ENCODE measurements at places on chromosomes 12 and 14. TPM values are rescaled to one million over a fixed set of nuclear protein-coding genes. Genes with fewer than 3 reads are reported as not detected.

Gene SLC48A1
- polyA plus RNA-seq = 21.0 TPM

Gene PPP1R1A
- 6.3 TPM for polyA plus RNA-seq

Gene RASSF9
- polyA plus RNA-seq = 0.99 TPM

Gene ANO4
- 2.4 TPM for polyA plus RNA-seq

- no peak for DNase-seq
Measured at GRCh38 chr12:45234139-45234865, 18.4 kb downstream of the ANO6 start.

DNA sequence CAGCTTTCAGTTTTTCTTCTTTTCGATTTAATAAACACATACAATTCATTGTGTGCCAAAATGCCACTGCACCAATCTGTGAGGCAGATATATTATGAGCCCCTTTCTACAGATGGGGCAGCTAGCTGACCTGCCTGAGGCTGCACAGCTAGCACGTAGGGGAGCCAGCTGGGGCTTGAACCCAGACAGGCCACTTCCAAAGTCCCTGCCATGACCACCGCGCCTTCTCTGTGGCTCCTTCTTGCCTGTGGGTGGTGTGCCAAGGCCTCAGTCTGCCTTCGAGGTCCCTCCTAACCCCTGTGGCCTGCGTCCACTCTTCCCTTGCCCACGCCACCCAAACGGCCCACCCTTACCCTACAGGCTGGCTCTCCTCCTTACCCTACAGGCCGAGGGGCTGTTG lies 16.2 kb downstream of the FAM222A start:
- no peak for DNase-seq

DNA sequence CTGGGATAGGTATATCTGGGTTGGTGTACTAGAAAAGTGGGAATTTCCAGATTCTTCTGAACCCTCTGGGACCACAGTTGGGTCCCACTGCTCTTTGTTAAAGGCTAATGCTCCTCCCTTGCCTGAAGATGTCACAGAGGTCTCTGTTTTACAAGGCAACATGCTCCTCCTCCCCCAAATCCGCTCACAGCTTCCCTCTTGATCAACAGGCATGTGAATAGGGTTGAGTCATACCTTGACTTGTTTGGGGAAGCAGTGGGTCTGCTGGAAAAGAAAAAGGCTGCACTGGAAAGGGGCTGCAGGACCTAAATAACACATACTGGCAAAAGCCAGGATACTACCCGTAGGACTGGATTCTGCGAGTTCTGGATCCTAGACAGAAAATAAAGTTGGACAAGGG lies 165.4 kb upstream of the TMEM260 start:
- no peak for DNase-seq

- no peak for DNase-seq
Measured at GRCh38 chr12:52526511-52526951, 6.3 kb upstream of the KRT5 start.

- no peak for DNase-seq
Measured at GRCh38 chr14:54809767-54810166, 92.9 kb downstream of the GCH1 start.

DNA sequence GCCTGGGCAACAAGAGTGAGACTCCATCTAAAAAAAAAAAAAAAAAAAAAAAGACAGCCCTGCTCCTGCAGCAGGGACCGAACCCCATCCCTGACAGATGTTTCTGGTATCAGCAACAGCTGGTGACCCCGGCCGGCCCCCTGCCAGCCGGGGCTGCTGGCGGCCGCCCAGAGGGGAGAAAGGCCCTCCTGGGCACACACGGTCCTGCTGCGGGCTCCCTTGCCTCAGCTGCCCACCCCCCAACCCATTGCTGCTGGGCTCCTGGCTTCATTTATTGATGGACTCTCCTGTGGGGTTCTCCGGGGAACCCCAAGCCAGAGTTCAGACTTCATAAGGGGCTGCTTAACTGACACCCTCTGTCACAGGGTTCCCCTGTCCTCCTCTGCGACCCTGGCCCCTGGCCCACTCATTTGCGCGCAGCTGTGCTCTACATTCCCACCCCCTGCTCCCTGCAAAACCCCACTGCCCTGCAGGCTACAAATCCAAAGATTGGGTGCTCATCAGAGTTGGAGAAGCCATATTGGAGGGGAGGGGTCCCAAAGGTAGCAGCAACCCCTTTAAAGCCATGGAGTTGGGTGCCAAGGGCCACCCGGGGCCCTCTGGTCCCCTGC lies 103.6 kb upstream of the RTL1 start:
- no peak for DNase-seq

DNA sequence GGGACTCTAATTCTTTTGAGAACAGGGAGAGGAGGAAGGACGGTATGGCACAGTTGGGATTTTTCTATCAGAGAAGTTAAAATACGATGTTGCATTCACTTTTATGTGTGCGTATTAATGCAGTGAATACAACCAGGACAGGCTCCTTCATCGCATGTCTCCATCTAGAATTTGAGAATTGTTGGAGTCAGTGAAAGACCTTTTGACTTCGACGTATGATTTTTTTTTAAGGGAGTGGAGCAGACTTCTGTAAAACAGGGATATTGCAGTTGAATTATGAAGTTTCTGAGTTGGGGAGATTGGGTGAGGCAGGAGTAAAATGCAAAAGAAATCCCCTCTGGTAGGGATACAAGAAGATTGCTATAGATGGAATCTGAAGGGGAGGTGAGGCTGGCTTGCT lies 9.6 kb upstream of the TBX3 start:
- DNase-seq = no peak

DNA sequence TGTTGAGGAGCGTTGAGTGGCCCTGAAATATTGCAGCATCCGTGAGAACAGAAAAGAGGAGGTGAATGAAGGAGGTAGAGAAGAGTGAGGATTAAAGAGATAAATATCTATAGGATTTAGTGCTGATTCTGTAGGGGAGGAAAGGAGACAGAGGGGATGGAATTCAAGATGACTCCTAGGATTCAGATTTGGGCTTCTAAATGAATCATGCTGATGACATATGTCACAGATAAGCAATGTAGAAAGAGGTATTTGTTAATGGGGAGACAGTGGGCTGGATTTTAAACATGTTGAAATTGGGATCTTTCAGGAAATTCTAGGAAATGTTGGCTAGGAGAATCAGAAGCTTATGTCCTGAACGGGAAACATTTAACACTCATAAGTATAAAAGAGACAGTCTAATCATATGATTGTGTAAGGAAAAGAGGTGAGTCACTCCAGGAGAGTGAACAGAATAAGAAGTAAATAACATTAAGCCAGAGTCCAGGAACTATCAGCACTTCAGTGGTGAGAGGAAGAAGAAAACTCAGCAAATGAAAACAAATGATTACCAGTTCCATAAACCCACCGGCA lies 58.1 kb upstream of the DIO2 start:
- DNase-seq = no peak

DNA sequence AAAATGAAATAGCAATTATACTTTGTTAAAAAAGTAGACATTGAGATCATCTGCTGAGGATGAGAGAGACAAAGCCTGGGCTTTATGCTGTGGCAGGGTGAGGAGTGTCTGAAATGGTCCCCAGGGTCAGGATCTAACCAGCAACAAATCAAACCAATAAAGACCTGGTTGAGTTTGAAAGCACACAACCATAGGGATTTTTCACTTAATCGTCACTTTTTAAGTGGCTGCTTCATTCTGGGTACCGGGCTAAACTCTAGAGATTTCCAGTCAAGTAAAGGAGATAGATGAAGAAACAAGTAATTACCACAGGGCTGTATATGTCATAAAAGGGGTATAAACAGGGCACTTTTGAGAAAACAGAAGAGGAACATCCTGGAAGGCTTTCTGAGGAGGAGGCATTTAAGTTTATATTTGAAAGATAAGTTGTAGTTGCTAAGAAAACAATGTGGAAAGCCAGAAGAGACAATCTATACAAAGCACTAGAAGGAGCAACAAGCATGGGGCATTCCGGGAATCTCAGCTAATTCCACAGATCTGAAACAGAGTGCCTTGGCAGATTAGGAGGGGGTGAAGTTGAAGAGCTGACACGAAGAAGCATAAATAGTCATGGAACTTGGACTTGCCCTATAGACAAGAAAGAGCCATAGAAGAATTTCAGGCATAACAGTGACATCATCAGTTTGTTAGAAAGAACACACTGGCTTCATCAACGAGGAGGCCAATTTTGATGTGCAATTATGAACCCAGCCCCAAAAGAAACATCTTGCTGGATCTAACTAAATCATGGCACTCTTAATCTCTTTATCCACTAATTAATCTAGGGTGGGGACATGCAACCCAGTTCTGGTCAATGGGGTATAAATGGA lies 46.9 kb upstream of the FRS2 start:
- DNase-seq = no peak

DNA sequence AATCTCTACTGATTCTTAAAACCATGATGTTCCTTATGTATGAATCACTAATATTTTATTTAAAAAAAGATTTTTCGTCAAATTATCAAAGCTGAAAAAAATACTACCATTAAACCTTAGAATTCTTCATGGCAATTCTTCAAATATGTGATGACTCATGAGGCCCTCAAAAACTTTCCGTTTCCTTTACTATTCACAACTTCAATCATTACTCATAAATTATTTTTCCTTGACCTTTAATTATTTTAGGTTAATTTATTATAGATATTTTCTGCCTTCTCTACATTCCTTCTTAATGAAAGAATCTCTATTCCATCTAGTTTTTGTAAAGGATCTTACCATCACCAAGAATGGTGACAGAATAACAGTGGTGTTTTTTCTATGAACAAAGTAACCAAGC lies 162.1 kb upstream of the SOX5 start:
- no peak for DNase-seq

GRCh38 chr12:92603741-92604432 lies 98.9 kb upstream of the PLEKHG7 start:
- no peak for DNase-seq

DNA sequence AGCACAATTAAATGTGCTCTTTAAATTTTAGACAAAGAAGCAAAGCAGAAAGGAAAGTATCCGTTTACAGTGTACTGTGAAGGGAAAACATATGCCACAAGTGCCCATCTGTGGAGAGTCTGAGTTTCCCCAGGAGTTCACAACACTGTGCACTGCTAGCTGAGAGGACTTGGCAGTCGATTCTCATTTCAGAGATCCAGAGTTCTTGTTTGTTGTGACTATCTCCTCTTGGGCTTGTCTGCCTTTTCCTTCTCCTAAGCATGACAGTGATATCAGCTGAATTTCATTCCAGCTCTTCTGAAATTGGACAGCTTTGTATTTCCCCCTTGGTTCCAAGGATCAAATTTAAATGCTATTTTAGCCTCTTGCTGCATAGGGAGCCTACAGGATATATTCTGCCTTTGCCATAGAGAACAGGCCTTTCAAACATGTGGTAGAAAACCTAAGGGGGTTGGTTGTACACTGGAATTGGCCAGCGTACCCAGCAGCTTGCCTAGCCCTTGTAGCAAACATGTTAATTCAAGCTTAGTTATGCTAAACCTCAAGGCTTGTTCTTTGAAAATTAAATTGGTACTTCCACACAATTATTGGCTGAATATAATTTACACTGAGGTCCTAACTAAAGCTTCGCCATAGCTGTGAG lies 259.2 kb upstream of the NOVA1 start:
- DNase-seq = no peak

- no peak for DNase-seq
Measured at GRCh38 chr12:125604976-125605375, 539.7 kb downstream of the AACS start.

DNA sequence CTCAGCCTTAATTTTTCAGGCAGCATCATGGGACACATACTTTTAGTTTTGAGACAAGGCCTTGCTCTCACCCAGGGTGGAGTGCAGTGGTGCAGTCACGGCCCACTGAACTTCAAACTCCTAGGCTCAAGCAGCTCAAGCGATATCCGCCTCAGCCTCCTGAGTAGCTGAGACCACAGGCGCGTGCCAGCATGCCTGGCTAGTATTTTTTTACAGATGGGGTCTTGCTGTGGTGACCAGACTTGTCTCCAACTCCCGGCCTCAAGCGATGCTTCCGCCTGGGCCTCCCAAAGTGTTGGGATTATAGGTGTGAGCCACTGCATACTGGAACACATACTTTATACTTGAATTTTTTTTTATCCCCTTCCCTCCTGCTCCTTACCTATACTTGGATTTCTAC lies 2.8 kb downstream of the RDH5 start:
- DNase-seq = no peak

DNA sequence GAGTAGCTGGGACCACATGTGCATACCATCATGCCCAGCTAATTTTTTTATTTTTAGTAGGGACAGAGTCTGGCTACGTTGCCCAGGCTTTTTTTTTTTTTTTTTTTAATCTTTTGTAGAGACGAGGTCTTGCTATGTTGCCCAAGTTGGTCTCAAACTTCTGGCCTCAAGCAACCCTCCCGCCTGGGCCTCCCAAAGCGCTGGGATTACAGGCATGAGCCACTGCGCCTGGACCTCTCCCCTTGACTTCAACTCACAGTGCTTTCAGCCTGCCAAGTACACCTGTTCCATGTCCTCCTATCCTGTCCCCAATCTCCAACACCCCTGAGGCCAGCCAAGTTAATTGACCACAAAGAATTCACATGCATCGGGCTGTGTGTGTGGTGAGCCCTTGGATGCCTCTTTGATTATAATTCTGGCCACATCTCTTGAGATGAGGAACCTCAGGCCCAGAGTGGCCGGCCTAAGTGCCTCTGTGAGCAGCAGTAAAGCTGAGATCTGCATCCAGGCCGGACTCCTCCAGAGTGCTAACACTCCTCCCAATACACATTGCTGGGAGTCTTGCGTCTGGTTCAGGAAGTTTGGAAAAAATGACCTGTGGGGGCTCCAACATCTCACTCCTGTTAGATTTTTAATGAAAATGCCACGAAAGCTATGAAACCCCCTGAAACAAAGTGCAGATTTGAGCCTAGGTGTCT lies 6.8 kb downstream of the RAB35 start:
- no peak for DNase-seq

- no peak for DNase-seq
Measured at GRCh38 chr12:60387356-60387755, 791.5 kb downstream of the SLC16A7 start.

DNA sequence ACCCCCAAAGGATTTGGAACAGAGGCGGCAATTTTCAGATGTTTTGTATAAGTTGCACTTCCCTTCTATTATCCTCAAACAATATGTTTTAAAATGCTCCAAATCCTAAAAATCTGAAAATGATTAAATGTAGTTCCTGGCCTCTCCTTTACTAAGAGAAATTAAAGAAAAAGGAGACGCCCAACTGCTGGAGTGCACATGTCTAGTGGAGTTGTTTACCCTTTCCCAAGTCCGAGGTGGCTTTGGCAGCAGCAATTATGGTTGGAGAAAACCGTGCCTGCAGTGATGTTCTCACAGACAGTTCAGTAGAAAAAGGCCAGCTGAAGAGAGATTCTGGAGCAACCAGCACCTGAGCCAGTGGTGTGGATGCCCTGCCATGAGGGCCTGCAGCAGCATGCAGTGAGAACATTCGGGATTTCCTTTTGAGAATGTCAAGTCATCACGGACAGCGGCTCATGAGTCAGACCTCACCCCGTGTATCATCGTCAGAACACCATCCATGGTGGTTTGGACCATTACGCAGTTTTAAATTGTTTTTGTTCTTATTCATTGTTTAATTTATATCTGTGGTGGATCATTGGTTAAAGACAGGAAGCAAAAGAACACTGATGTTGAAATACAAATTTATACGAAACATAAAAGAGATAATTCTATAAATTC lies 179.0 kb upstream of the KRR1 start:
- no peak for DNase-seq

- no peak for DNase-seq
Measured at GRCh38 chr12:21129906-21130305, 1.1 kb upstream of the SLCO1B1 start.

- no peak for DNase-seq
Measured at GRCh38 chr12:67795236-67795635, 146.7 kb downstream of the DYRK2 start.

- DNase-seq = no peak
Measured at GRCh38 chr12:92297932-92298696, 152.5 kb upstream of the BTG1 start.

- DNase-seq = no peak
Measured at GRCh38 chr14:59343585-59343984, 121.6 kb downstream of the GPR135 start.
